GM19239 (cell line): ENCODE measurements at places on chromosomes 5 and 9.

- DNase-seq, result no peak
These were observed 760.0 kb upstream of the FAM174A start for GRCh38 chr5:99775189-99775588.

- no peak for DNase-seq
These were observed 94.4 kb downstream of the GAPVD1 start for GRCh38 chr9:125356032-125356431.

DNA sequence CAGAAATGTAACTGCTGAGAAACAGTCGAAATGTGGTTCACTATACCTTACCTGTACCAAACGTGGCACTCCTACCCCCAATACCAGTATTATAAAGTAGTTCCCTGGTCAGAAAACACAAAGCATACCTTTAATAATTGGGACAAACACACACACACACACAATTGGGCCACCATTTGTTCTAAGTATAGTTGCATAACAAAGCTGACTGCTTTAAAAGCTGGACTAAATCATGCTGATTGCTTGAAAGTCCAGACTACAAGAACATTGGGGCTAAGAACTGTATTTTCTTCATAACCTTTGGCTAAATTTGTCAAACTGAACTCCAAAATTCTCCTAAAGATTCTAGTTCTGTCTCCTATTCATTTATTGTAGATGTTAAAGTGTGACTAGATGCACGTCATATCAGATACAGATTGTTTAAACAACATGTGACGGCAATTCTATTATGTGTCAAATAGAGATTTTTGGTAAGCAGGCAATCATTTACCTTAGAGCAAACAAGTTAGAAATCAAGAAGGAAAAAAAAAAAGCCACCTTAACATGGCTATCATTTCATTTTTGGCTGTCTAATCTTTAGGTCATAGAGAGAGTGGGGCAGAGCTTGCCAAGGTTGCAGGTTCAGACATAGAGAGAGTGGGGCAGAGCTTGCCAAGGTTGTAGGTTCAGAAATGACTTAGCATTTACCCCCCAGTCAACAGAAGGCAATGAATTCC, 265.1 kb downstream of the ARL15 start:
- no peak for DNase-seq

DNA sequence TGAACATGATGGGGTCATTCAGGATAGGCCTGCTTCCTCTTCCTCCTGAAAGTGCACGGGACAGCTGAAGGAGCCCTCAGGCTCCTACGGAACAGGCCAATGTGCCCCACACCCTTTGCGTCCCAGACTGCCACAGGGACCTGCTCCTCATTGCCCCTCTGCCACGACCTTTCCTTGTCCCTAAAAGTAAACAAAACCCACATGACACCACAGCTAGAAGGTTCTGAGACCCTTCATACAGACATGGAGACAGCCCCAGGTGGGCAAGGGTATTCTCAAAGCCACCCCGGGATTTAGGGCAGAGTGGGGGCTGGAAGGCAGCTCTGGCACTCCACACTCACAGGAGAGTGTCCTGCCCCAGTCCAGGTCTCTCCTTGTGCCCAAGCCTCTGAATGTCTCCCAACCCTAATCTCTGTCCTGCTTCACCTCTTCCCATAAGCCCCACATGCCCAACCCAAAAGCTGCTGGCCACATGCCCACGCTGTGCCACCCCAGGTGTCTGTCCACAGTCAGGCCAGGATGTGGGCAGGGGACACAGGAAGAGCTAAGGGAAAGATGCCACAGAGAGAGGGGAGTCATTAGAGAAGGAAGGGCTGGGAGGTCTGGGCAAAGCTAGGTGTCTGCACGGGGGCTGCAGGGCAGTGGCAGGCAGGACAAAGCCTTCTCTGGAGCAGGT, 800 bp downstream of the AMBP start:
- DNase-seq, result no peak

- no peak for DNase-seq
These were observed 72.0 kb upstream of the CTSL start for GRCh38 chr9:87653941-87654340.

DNA sequence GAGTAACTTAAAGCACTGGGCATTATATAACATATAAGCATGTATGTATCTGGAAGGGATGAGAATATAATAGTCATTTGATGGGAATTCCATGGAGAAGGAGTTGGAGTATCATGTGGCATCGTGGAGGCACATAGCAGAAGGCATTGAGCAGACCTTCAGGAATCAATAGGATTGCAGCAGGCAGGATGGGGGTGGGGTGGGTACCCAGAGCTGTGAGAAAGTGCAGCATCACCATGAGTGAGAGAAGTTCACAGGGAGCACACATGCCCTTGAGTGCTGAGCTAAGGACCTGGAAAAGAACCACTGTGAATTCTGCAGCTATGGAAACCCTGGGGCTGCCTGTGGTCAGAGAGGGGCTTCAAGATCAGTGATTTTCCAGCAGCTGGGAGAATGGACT, 57.3 kb downstream of the MED10 start:
- DNase-seq, result no peak

- no peak for DNase-seq
These were observed 103.2 kb downstream of the VAV2 start for GRCh38 chr9:133888809-133889491.

DNA sequence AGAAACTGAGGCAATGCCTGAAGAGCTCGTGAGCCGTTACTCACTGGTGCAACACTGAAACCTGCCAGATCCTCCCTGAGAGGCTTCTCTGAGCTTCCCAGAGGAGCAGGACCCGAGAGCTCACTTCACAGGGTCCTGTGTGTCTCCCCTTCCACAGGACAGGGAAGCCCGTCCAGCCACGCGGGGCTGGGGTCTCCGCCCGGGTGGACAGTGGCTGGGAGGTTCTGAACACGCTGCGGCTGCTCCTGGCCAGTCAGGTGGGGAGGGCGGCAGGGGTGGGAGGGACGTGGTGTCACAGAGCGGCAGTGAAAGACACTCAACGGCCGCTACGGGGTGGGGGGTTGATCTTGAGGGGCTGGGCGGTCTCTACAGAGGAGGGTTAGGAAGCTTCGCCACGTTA, 290 bp upstream of the ZDHHC11 start:
- DNase-seq, result no peak

DNA sequence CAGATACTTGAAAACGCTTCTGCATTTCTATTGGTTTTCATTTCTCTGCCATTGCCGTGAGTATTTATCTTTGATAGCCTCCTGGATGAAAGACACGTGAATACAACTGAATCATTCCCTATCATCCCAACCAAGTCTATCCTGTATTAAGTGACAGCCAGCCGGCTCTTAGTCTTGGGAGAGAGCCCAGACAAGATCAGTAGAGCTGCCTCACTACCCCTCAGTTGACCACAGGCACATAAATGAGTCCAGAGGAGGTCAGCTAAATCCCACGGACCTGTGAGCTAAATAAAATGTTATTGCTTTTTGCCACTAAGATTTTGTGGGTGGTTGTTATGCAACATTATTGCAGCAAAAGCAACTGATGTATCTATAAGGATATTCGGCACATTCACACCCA, 639.0 kb upstream of the ACO1 start:
- no peak for DNase-seq

- no peak for DNase-seq
These were observed 245.8 kb downstream of the TLE4 start for GRCh38 chr9:79817438-79818004.

- no peak for DNase-seq
These were observed 434.6 kb downstream of the ENC1 start for GRCh38 chr5:74205767-74206578.

GRCh38 chr9:25658571-25658970, 19.7 kb downstream of the TUSC1 start:
- no peak for DNase-seq

DNA sequence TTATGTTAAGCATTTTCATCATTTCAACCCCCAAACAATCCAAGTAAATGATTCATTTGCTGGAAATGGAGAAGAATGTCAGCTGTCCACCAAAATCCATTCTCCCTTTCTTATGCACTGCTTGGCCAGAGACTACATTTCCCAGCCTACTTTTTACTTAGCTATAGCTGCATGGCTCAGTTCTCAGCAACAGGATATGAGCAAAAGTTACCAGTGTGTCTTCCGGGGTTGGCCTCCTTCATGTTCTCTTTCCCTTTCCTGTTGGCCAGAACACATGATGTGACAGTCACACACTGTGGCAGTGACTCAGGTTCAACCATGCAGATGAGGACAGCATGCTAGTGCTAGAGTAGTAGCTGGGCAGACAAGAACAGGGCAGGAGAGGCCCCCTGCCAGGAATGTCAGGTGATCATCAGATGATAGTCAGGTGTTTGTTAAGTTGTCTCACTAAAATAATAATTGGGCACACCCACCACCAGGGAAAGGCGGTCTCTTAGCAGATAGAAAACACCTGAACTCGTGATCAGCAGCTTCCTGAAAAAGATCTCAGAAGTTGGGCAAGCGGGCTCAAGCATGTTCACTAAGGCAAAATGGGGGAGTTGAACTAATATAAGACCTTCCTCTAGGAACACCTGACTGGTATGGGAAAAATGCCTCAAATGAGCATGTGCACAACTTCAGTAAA, 12.2 kb downstream of the GPR150 start:
- no peak for DNase-seq

DNA sequence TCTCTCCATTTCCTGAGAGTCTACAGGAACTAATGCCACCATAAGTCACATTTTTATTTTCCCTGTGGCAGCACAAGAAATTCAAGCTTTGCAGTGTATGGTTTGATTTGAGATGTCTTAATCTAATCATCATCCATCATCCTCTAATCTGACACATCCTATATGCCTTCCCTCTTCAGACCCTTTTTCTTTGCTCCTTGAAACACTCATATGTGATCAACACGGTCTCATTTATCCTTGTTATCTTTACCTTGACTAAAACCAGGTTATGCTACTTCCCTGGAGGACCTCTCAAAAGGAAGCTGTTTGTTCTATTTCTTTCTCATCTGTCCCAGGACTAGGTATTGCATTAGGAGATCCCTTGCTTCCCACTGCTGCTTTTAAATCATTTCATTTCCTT, 146.9 kb upstream of the MRPS30 start:
- DNase-seq, result no peak

DNA sequence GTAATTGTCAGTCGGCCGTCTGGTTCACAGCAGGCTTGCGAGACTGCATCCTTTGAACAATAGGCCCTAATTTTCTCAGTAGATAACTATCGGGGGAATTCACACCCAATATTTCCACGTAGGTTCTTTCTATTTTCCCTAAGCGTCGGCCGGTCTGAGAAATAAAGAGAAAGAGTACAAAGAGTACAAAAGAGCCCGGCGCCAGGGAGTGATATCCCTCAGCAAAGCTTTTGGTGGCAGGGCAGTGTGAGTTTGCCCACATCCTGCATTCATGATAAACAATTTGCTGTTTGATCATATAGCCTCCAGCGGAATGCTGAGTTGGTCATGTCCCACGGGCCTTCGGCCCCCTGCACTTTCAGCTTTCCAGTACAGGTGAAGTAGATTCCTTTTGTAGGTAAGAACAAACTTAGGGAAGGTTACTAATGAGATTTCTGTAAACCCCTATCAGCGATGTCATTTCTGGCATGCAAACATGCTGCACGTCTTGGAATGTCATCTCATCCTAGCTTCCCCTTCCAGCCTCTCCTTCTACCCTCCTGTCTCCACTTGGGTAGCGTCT, 4.7 kb upstream of the PTGR1 start:
- no peak for DNase-seq

DNA sequence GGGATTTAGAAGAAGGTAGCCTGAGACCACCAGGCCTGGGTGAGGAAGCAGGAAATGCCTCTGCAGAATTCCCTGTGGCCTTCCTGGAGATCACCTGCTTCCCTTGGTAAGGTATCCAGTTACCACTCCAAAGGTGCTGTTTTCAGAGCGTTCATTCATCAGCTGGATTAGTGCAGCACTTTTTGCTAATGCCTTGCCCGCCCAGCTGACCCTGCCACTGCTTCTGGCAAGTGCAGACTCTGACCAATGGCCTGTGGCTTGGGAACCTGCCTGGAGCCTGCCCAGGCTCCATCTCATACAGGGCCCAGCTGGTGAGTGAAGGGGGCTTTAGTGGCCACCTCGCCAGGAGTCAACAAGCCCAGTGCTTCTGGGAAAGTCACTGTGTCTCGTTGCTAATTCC, 48.6 kb downstream of the FOXI1 start:
- no peak for DNase-seq

DNA sequence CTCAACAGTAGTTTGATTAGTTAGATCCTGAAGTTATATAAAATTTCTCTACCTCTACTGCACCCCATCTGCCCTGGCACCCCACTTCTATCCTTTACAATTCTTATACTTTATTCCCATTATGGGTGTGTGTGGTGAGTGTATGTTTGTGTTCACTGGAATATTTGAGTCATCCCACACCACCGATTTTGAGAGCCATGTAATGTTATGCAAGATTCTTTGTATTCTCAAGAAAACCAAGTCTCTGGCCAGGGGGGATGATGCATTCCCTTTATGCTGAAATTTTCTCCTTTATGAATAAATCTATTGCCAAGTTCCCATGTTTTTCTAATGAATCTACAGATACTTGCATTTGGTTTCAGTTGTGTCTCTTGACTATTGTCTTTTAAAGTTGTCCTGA, 266.8 kb downstream of the ARHGEF28 start:
- no peak for DNase-seq

DNA sequence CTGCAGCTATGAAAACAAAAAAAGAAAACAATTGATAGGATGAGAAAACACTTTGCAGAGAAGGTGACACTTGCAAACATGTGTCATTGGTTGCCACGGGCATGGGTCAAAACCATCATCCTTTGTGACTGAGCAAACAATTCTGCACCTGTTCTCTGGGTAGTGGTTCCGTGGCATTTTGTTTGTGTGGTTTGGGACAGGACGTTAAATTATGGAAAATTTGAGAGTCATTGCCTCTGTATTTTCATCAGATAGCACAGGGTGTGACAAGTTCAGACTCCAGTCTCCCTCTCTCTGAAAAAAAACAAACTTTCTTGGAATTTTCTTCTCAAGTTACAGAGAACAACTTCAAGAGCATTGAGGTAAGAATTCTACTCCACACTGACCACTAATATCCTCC, 113.4 kb upstream of the HMHB1 start:
- no peak for DNase-seq

DNA sequence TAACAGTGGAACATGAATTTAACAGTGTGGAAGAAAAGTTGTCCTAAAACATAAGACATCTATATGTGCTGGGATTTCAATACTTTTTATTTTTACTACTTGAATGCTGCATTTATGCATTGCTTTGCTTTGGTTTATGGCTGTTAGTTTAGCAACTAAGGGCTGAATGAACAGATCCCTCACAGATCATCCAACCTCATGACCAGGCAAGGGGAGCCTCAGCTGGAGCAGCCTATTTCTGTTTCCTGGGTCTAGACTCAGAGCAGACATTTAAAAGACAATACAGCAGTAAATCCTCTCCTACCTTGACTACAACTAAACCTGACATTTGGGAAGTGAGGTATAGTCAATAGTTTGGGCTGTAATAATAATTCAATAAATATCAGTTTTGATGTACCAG, 163.3 kb downstream of the AUH start:
- no peak for DNase-seq
